ENCODE measurements at places on chromosomes 16 and 17.

GRCh38 chr16:81608523-81609209 lies 164.1 kb downstream of the CMIP start:
- no peak overlapping the region for H3K27ac ChIP-seq
- no peak overlapping the region for H3K4me3 ChIP-seq
- no peaks in the 10 kb centered on the region for H3K27me3 ChIP-seq
- no peak for DNase-seq
- no peaks in the 10 kb centered on the region for H3K36me3 ChIP-seq

DNA sequence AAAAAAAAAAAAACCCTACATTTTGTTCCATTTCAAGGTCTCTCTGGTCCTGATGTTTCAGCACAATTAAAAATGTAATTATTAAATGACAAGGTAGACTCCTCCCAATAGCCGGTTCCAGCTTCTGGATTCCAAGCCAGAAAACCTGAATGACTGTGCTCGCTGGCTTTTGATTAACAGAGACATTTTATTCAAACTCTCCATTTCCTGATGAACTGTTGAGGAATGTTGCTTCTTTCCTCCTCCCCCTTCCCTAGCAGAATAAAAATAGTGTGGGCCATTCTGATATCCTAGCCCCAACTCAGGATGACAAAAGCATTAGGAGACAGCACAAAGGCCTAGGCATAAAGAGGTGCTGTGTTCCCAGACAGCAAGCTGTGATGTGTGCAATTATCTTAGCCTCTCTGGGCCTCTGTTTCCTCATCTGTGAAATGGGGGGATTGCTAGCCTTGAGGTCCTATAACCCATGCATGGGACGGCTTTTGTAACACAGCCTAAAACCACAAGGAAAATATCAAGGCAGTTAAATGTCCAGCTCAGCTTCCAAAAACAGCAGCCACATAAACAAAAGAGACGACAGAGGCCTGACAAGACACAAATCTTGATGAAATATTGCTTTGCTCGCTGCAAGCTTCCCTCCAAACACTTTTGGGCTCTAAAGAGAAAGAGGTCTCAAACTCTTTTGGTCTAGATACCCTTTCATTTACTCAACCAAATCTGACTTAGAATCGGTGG lies 127.2 kb upstream of the RCVRN start:
- H3K27me3 ChIP-seq: no peaks in the 10 kb centered on the region
- H3K4me3 ChIP-seq: no peak overlapping the region
- no peaks in the 10 kb centered on the region for H3K4me1 ChIP-seq
- no peak for DNase-seq

DNA sequence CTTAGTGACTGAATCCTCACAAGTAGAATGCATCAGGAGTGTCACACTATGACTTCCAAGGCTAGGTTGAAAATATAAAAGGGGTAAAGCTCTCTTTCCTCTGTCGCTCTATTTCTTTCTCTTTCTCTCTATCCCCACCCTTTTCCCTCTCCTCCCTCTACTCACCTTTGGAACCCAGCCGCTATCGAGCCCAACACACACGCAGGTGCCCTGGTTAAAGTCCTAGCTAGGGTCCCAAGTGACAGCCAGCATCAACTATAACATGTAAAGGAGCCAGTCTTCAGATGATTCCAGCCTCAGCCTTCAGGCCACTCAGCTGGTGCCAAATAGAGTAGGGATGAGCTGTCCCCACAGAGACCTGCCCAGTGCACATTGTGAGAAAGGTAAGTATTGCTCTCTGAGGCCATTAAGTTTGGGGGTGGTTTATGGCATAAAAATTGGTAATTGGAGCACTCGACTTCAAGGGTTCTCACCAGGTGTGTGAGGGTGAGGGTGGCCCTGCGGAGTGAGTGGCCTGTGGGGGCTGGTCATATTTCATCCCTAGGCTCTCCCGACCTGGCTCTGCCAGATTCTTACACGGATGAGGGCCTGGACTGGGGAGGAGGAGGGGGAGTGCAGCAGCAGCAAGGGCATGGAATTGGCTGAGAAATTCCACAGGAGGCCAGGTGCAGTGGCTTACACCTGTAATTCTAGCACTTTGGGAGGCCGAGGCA lies 14.9 kb upstream of the C16orf54 start:
- peak overlapping the region; percentile 43 for H3K4me3 ChIP-seq
- no peaks in the 10 kb centered on the region for H3K27me3 ChIP-seq
- no peaks in the 10 kb centered on the region for H3K36me3 ChIP-seq
- peaks cover 8% of the 10 kb centered on the region for H3K4me1 ChIP-seq

DNA sequence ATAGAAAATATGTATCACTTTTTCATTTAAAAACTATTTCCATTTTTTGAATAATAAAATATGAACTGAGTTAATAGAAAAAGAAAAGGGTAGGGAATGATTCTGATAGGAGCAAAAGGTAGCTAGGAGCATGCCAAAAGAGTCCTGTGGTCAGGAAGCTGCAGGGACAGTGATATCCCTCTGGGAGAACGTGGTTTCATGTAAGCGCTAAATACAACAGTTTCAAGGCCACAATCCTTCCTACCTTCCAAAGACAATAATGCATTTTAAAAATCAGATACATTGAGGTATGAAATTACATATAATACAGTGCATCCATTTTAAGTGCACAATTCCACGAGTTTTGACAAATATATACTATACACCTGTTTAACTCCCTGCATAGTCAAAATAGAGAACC lies 55.8 kb downstream of the CCDC182 start:
- no peaks in the 10 kb centered on the region for H3K27me3 ChIP-seq
- H3K4me3 ChIP-seq: no peak overlapping the region
- H3K4me1 ChIP-seq: no peaks in the 10 kb centered on the region
- H3K36me3 ChIP-seq: no peaks in the 10 kb centered on the region
- H3K27ac ChIP-seq: no peak overlapping the region
- no peak for DNase-seq

DNA sequence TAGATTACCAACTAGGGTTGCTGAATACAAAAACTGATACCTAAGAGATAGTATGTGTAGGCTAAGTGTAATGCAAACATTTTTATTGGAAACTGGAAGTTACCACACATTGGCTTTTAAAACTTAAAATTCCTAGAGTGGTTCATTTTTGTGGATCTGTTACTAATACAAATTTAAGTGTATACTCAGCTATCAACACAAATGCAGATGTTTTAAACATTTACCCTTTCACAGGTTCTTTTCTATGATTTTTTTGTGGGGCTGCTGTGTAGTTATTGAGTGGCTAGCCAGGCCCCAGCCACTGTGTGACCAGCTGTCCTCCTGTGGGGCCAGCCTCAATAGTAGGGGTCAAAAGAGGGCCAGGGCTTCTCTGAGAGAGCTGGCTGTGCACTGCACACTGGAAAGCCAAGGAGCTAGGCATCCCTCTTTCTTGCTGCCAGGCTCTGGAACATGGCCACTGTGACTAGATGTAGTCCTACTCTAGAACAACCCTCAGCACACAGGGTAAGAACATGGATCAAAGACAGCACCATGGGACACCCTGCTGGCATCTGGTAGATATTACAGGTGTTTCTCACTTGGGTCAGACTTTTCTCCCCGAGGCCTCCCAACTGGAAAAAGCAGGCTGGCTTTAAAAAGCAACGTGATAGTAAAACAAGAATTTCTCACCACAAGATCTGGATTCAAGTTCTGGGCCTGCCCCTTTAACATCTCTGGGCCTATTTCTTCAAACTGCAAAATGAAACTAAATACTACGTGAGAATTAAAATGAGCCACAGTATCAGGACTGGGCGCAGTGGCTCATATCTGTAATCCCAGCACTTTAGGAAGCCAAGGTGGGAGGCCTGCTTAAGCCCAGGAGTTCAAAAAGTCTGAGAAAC lies 7.3 kb upstream of the VEZF1 start:
- no peaks in the 10 kb centered on the region for H3K27me3 ChIP-seq
- H3K36me3 ChIP-seq: no peaks in the 10 kb centered on the region
- no peaks in the 10 kb centered on the region for H3K4me1 ChIP-seq
- peak; percentile 55 for DNase-seq

DNA sequence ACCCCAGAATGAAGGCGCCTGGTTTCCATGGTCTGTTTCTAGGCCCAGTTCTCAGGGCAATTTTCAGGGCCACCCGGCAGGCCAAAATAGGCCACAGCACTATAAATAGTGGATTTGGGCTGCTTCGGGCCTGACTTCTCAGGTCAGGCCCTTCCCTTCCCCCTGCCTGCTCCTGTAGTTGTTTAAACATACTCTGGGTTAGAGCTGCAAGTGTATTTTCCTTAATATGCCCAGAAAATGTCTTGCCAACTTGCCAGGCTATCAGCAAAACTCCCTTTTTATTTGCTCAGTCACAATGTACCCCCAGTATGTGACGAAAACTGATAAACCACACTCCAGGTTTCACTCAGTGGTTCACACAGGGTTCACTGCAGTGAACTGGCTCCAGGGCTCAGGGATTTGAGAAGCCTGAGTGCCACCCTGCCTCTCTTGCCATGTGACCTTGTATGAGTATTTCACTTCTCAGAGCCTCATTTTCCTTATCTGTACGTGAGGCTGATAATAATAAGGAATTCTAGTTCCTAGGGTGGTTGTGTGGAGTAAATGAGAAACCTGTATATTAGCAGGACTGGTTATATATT lies 76.5 kb downstream of the GPRC5B start:
- H3K36me3 ChIP-seq: no peaks in the 10 kb centered on the region
- H3K27me3 ChIP-seq: no peaks in the 10 kb centered on the region
- H3K4me3 ChIP-seq: no peak overlapping the region
- no peak for DNase-seq

DNA sequence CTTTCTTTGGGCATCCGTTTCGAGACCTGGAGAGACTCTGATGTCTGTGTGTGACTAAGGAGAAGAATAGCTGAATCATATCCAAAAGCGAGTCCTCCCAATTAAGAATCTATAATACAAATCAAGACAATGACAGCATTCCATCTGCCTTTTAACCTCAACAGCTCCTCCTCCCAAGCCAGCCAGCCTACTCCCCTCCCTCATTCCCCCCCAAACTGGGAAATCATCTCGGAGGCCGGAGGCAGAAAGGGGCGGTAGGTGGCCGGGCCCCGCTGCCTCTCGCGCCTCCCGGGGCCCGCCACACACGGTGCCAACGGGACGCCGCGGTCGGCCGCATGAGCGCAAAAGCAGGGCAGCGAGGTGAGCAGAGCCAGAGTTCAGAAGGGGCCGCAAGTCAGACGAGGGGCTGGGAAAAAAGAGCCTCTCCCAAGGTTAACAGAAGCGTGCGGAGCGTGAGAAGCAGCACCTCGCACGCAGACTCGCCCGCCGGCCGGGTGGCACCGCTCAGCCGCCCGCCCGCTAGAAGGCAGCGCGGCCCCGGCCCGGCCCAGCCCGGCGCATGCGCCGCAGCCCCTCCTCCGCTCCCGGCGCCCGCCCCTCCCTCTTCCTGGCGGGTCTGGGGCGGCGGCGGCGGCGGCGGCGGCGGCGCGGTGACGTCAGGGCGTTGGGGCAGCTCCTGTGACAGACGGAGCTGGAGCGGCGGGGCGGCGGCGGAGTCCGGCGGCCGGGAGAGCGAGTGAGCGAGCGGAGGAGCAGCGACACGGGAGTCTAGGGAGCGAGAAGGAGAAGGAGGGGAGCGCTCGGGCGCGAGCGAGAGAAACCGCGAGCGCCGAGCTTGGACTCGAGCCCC lies at the start of gene PAFAH1B1:
Gene PAFAH1B1 (plus strand): TSS at position 684 of the 850 bp plus-strand sequence. CDS start 44,635 bp downstream, outside the sequence.
- H3K36me3 ChIP-seq: no peaks in the 10 kb centered on the region
- peak within 1 kb of the TSS; percentile 72 for H3K4me3 ChIP-seq
- H3K4me1 ChIP-seq: peaks cover 28% of the 10 kb centered on the region
- DNase-seq: peak; percentile 92
- peak within 1 kb of the TSS; percentile 97 for H3K27ac ChIP-seq
- H3K27me3 ChIP-seq: no peaks in the 10 kb centered on the region

- peaks cover 25% of the 10 kb centered on the region for H3K4me1 ChIP-seq
- no peaks in the 10 kb centered on the region for H3K36me3 ChIP-seq
- H3K4me3 ChIP-seq: no peak overlapping the region
Measured at GRCh38 chr17:50633683-50634082, 998 bp upstream of the ABCC3 start.

DNA sequence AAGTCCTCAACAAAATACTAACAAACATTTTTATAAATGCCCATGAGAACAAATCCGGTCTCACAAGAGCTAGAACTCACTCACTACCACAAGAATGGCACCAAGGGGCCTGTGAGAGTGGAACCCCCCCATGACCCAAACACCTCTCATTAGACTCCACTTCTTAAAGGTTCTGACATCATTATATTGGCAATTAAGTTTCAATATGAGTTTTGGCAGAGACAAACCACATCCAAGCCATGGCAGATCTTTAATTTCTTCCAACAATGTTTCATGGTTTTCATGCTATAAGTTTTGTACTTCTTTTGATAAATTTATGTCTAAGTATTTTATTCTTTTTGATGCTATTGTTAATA lies 30.0 kb upstream of the ATP2A3 start:
- no peak overlapping the region for H3K27ac ChIP-seq
- no peak overlapping the region for H3K4me3 ChIP-seq
- no peak for DNase-seq
- no peaks in the 10 kb centered on the region for H3K4me1 ChIP-seq

DNA sequence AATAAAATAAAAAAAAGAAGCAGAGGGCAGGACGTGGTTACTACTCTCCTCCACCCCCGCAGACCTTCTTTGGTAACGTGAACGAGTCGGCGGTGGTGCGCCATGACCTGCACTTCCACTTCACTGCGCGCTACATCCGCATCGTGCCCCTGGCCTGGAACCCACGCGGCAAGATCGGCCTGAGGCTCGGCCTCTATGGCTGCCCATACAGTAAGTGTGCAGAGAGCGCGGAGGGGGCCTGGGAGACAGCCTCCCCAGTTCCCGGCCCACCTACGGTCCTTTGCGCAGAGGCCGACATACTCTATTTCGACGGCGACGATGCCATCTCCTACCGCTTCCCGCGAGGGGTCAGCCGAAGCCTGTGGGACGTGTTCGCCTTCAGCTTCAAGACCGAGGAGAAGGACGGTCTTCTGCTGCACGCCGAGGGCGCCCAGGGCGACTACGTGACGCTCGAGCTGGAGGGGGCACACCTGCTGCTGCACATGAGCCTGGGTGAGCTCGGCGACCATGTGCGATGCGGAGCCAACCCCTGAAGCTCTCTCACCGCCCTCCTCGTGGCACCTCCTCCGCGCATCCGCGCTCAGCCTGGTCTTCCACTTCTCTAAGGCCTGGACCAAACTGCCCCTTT lies 2.7 kb downstream of the CNTNAP1 start:
- peaks cover 28% of the 10 kb centered on the region for H3K4me1 ChIP-seq
- no peaks in the 10 kb centered on the region for H3K36me3 ChIP-seq
- DNase-seq: no peak
- H3K27ac ChIP-seq: no peak overlapping the region

DNA sequence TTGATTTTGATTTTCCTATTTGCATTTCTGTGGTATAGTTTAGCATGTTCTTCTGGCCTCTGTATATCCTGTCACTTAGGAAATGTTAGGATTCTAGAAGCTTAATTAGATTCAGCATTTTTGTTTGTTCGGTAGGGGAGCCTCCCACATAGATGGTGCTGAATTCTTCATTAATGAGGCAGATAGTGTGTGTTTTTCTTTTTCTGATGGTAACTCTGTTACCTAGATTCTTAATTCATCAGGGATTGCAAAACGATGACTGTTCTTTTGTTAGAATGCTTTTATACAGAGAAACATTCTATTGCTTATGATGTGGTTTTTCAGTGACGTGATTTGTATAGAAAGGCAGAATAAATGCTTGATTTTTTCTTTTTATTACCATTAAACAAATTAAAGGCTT lies 19.0 kb downstream of the BANP start:
- H3K27ac ChIP-seq: no peak overlapping the region
- peaks cover 14% of the 10 kb centered on the region for H3K4me1 ChIP-seq
- no peak for DNase-seq
- H3K36me3 ChIP-seq: peaks cover 2% of the 10 kb centered on the region
